ENCODE measurements at places on chromosomes 6 and 20.
A peak's percentile ranks its signal among the peaks of the same experiment; 100 is the strongest.

GRCh38 chr6:75893776-75894152 is 144.7 kb downstream of the MYO6 start:
- peak; percentile 7 for DNase-seq

DNA sequence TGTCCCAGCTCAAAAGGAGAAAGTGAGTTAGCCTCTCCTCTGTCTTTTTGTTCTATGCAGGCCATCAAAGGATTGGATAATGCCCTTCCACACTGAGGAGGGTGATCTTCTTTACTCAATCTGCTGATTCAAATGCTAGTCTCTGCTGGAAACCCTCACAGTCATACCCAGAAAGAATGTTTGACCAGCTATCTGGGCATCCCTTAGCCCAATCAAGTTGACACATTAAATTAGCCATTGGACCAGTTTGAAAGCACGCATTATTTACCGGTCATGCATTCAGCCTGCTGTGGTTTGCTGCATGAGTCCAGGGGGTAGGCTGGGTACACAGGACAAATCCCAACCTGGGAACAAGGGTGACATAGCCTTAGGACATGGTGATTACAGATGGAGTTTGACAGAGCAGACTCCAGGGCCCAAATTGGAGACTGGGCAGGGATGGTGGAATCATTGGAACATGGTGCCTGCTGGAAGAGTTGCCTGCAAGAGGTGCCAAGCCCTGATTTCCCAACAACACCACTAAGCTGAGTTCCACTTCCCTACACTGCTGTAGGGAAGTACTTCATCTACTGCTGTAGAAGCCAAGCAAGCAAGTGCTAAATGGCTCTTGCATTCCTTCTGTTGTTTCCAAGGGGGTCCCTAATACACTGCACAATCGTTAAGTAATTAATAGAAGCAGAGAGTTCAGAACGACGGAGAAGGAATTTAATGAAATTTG is 87.7 kb downstream of the RNF182 start:
- DNase-seq, result no peak

DNA sequence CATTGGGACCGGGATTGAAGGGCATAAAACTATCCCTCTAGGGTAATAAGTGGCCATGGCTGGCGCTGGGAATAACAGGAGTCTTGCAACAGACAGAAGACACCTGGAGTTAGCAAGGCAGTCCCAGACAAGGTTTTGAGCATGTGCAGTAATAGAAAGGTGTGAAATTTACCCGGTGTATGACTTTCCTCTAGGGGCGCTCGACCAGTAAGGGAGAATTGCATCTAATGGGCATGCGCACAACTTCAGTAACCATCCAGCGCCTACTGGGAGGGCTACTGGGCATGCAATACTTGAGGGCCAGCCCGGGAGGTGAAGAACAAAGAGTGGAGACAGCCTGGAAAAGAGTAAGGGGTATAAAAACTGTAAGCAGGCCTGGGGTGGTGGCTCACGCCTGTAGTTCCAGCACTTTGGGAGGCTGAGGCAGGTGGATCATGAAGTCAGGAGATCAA is 32.7 kb downstream of the SERPINB6 start:
- DNase-seq, result no peak

DNA sequence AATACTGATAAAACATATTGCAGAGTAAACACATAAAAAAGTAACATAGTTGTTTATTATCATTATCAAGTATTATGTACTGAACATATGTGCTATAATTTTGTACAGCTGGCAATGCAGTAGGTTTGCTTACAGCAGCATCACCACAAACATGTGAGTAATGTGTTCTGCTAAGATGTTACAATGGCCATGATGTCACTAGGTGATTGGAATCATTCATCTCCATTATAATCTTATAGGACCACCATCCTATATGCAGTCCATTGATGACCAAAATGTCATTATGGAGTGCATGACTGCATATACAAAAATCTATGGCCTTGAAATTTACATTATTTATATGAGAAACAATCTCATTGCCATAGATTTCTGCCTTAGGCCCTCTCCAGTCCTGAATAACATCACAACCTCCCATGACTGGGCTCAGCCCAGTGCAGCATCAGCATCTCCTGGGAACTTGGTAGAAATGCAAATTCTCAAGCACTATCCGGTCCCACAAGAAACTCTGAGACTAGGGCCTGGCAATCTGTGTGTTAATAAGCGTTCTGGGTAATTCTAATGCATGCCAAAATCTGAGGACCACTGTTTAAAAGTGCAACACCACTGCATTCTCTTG is 352.0 kb upstream of the MARCKS start:
- DNase-seq, result peak; percentile 20

- peak; percentile 71 for DNase-seq
Measured at GRCh38 chr6:26576929-26577719, 19.6 kb upstream of the ABT1 start.

DNA sequence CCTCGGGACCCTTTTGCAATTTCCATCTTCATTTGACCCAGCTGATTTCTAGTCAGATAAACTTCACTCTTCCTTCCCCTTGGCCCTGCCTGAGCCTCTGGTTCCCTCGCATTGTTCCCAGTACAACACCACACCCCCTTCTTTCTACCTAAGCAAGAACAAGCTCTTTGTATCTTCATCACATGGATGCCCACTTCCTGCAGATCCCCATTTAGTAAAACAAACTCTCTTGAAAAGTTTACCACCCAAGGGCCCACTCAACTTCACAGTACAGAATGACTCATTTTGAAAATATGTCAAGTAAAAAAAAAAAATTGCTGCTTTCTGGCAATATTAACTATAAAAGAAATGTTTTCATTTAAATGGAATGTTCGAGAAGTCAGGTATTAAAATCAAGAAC is 5.2 kb downstream of the FAXC start:
- peak; percentile 5 for DNase-seq

DNA sequence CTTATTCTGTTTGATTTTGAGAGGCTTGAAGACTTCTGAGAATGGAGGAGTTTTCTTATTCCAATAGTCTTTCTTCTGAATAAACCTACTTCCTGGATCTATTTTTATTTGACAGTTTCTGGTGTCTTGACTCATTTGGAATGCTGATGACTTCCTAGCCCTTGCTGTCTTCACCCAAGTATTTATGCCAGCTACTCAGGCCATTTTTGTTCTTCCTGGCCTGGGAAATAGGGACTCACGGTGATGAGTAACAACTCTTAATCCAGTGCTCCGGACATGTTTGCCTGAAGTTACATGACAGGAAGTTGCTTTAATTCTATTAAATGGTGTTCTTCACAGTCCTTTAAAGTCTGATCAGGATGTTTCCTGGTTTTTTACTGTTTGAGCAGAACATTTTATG is 272.1 kb upstream of the EYS start:
- peak; percentile 56 for DNase-seq

DNA sequence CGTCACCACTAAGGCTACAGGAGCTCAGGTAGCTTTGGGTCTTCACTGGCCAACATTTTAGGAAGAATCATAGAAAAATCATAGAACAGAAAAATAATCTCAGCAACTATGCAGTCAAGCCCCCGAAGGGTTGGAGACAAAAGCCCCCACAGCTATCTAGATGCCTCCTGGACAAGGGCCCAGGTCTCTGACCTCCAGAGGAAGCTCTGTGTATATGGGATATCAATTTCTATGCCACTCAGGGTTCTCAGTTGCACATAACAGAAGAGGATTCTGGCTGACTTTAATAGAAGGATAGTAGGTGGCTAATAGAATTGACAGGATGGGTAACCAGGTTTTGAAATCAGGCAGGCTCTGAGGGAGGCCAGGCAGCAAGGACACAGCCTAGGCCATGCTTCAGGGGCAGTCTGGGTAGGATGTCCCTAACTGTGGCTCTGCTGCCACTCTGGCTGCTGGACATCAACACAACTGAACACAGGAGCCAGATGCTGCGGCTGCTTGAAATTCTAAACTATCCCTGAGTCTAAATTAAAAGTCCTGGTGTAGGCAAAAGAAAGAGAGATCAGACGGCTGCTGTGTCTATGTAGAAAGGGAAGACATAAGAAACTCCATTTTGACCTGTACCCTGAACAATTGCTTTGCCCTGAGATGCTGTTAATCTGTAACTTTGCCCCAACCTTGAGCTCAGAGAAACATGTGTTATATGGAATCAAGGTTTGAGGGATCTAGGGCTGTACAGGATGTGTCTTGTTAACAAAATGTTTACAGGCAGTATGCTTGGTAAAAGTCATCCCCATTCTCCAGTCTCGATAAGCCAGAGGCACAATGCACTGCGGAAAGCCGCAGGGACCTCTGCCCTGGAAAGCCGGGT is 65.6 kb downstream of the TRMT6 start:
- DNase-seq, result no peak

GRCh38 chr6:57173886-57174510 is 1.9 kb downstream of the BAG2 start:
- peak; percentile 85 for DNase-seq

DNA sequence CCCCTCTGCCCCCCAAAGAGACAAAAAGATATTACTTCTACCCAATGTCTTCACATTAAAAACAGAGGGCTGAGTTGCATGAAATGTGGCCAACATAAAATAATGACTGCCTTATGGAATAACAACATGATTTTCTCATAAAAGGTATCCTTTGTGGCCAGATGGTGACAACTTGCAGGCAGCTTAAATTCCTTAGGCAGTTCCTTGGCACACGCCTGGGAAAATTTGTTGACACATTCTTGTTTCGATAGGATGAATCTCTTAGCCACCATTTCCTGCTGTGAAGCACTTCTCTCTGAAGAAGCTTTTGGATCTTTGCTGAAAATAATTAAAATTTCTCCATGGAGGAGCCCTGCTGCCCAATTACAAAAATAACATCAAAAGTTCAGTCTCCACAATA is 109.0 kb upstream of the COL21A1 start:
- peak; percentile 85 for DNase-seq

DNA sequence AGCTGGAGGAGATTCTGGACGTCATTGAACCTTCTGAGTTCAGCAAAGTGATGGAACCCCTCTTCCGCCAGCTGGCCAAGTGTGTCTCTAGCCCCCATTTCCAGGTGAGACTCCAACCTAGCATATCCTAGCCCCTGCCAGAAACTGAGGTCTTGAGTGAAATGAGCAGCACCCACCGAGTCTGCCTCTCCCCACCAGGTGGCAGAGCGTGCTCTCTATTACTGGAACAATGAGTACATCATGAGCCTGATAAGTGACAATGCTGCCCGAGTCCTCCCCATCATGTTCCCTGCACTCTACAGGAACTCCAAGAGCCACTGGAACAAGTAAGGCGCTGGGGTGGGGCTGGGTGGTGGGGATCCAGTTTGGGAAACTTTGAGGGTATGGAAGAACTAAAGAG is 4.6 kb downstream of the MEA1 start:
- peak; percentile 40 for DNase-seq

DNA sequence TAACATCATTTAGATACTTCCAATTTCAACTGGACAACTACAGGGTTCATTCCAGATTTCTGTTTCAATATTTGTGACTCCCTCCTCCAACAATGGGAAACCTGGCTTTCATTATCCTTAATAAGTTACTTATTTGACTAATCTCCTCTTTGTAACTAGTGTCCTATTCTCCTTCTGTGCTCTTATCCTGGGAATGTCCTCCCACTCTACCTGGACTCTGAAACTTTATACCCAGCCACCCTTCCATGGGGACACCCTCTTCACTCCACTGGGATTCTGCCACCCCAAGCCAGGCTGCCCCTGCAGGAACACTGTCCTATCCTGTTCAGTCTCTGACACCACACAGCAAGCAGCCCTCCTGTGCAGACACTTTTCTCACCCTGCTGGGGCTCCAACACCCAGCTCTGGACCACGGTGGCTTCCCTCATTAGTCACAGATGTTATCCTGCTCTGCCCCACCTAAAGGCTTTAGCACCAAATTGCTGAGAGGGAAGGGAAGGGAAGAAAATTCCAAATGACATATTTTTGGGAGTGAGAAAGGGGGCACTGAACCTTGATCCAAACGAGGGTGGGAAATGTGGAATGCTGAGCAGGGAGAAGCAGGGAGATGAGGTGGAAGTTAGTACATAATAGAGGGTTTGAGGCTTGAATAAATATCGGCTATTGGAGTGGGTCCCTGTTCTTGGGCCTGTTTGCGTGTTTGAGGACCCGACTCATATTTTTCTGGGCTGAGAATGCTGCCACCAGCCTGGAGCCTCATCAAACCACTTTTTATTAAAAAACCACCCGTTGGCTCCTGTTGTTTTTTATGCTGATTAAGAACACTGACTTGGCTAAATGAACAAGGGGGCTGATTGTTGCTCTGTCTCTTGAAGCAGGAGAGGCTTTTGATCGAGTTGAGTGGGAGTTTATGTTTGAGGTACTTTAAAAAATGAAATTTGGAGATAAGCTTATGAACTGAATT is 54.0 kb upstream of the AKIRIN2 start:
- peak; percentile 60 for DNase-seq

DNA sequence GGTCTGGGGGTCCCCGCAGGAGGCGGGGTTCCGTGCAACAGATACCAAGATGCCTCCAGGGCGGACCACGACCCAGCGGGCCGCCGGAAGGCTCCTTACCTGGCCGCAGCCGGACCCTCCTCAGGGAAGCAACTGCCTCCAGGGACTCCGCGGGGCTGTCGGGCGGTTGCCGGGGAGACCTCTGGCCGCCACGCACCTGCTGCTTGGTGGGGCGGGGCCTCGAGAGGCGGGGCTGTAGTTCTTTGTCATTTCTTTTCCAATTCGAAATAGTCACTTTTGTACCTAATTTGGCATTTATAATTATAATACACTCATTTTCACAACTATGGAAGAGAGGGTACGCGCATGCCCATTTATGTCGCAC is 647 bp downstream of the AK9 start:
- DNase-seq, result no peak

- peak; percentile 50 for DNase-seq
Measured at GRCh38 chr6:167058261-167058660, 59.1 kb downstream of the CEP43 start.

GRCh38 chr20:58639182-58640146 is 11.6 kb upstream of the STX16 start:
- no peak for DNase-seq

- DNase-seq, result no peak
Measured at GRCh38 chr20:4519534-4519933, 202.2 kb upstream of the PRND start.

- DNase-seq, result peak; percentile 74
Measured at GRCh38 chr6:158220786-158221442, 52.8 kb downstream of the GTF2H5 start.

DNA sequence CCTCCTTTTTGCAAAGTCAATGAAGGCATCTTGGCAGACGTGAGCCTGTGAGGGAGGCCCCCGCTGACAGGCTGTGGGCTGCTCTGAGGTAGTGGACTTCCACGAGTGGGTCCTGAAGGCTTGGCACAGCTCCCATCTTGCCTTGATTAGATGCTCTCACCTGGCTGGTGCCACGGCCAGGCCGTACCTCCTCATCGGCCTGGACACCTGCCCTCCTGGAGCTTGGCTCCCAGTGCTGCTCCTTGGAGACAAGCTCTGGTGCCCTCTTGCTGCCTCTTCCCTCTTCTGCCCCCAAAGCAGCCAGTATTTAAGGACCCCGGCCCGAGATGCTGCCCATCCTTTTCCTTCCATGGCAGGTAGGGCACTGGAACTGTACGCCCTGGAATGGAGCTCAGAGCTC is 93.5 kb downstream of the ERMARD start:
- no peak for DNase-seq

GRCh38 chr6:111416529-111416928 is 66.5 kb downstream of the REV3L start:
- peak; percentile 6 for DNase-seq

Measured in AG10803 (cell line).